ENCODE measurements at places on chromosomes 7 and 10. TPM values are rescaled to one million over a fixed set of nuclear protein-coding genes. Genes with fewer than 3 reads are reported as not detected.
A peak's percentile ranks its signal among the peaks of the same experiment; 100 is the strongest.

DEPP1 gene
- 1.4 TPM for total RNA-seq

GRCh38 chr7:159064816-159065510, 79.7 kb downstream of the VIPR2 start:
- peaks cover 9% of the 10 kb centered on the region for H3K4me1 ChIP-seq
- no peak overlapping the region for H3K4me3 ChIP-seq
- H3K36me3 ChIP-seq, result no peaks in the 10 kb centered on the region
- no peaks in the 10 kb centered on the region for H3K27me3 ChIP-seq
- no peak for DNase-seq

- no peak overlapping the region for H3K4me3 ChIP-seq
- H3K27me3 ChIP-seq, result no peaks in the 10 kb centered on the region
- H3K36me3 ChIP-seq, result peaks cover 6% of the 10 kb centered on the region
- H3K27ac ChIP-seq, result no peak overlapping the region
- peaks cover 19% of the 10 kb centered on the region for H3K4me1 ChIP-seq
These were observed 54.8 kb upstream of the CALD1 start for GRCh38 chr7:134724606-134725005.

AKR1C1 gene
- 0.60 TPM for total RNA-seq

KAZALD1 gene
- total RNA-seq, result 0.49 TPM

HMX3 gene
- total RNA-seq, result 1.2 TPM

DNA sequence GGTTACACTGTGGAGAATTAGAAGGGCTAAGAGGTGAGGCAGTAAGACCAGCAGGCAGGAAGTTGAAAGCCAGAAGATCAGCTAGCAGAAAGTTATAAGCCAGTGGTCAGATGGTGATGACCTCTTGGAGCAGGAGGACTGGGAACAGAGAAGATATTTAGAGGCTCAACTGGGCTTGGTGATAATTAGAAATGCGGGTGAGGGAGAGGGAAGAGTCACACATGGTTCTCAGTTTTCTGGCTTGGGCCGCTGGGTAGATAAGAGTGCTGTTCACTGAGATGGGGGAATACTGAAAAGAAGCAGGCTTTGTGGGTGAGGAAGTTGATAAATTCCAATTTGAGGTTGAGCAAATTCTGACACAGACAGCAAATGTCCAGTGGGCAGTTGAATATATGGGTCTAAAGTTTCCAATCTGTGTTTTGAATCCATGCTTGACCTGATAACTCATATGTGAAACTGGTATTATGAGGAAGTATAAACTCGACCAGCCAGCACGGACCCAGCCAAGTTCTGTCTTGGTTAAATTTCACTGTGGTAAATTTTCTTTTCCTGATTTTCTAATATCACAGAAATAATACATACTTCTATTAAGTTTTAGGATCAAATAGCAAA, 22.7 kb downstream of the LSMEM1 start:
- no peak overlapping the region for H3K27ac ChIP-seq
- no peak for DNase-seq
- H3K4me3 ChIP-seq, result no peak overlapping the region
- H3K36me3 ChIP-seq, result no peaks in the 10 kb centered on the region

DNA sequence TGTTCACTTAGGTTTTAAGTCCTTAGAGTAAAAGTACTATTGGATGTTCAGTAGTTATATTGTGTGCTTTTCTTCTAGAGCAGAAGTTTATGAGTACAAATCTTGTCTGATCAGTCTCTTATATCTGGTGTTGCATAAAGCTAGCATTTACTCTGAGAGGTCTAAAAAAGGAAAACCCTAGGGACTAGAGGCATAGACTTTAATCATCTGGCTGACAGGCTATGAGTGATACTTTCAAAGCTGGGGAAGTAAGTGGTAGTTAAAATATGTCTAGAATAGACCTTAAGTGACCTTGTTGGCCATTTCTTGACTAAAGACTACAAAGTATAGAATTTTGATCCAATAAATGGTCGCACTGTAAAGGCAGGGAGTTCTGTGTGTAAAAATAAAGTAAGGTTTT, 32.9 kb upstream of the PHYHIPL start:
- H3K4me3 ChIP-seq, result no peak overlapping the region
- H3K27me3 ChIP-seq, result no peaks in the 10 kb centered on the region

DNA sequence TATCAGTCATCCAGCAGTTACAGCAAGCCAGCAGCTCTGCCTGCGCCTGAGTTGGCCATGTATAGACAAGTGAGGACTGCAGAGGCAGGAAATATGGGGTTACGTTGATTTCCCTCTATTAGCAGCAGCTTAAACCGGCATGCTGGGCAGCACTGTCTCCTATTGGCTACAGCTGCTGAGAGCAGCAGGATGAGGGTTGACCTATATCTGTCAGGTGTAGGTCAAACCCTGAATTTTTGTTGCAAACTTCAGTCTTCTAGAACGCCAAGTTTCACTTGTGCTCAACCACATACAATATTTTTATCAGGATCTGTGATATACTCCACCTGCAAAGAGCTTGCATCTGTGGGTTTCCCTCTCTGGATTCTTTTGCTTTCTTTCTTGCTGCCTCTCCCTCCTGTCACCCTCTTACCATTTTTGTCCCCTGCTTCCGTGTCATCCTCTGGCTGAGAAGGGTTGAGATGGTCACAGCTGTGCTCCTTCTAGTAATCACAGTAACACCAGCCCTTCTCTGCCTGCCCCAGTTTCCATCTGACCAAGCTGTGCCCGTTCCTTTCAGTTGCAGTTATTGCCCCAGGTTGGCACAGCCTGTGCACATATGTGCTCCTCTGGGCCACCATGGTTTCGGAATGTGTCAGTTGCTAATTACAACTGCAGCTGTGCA, 23.8 kb upstream of the GLCCI1 start:
- DNase-seq, result peak; percentile 71
- H3K36me3 ChIP-seq, result no peaks in the 10 kb centered on the region
- peak overlapping the region; percentile 64 for H3K4me3 ChIP-seq
- peaks cover 23% of the 10 kb centered on the region for H3K4me1 ChIP-seq
- H3K27ac ChIP-seq, result peak overlapping the region; percentile 89

- H3K4me3 ChIP-seq, result peak overlapping the region; percentile 18
- no peaks in the 10 kb centered on the region for H3K36me3 ChIP-seq
- peaks cover 31% of the 10 kb centered on the region for H3K4me1 ChIP-seq
- H3K27me3 ChIP-seq, result no peaks in the 10 kb centered on the region
- H3K27ac ChIP-seq, result no peak overlapping the region
These were observed 25.2 kb upstream of the OTUD1 start for GRCh38 chr10:23413629-23414089.

GRCh38 chr10:95133016-95133752, 60.9 kb upstream of the ACSM6 start:
- H3K4me1 ChIP-seq, result no peaks in the 10 kb centered on the region
- DNase-seq, result peak; percentile 82
- H3K4me3 ChIP-seq, result no peak overlapping the region
- no peak overlapping the region for H3K27ac ChIP-seq
- H3K27me3 ChIP-seq, result no peaks in the 10 kb centered on the region

DNA sequence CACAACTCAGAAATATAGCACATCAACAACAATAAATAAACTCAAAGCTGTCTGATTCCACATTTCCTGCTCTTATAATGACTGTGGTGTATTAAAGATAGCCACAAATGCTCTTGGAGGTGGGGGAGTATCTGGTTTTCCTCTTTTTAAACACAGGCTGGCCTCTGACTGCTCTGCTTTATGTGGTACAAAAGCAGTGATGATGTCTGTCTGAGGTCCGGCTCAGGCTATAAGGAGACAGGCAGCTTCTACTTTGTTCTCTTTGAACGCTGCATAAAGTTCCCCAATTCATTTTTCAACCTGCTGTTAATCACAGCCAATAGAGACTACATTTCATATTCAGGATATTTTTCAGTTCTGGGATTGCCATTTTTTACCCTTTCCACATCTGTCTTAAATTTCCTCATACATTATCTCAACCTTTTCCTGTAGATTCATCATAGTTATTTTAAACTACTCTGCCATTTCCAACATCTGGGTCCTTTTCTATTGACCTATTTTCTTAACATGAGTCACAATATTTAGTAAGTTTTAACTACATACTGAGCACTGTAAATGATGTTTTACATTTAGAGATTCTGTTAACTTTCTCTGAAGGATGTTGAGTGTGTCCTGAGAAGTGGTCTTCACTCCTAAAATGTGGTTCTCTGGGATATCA, 64.9 kb downstream of the CRPPA start:
- no peak for DNase-seq
- H3K4me3 ChIP-seq, result no peak overlapping the region

DNA sequence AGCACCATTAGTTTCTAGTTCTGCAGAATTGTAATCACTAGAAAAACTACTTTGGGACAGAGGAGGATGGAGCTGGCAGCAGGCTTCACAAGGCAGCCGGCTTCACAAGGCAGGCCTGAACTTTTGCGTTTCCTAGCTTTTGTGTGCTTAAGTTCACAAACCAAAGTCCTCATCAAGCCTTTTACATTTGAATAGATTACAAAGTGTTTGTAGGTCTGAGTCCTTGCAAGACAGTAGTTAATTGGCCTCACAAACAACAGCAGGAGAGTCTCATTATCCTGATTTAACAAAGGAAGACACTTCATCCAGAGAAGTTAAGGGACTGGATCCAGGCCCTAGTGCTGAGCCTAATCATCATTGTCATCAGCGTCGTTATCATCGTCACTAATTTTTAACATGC, 147.8 kb upstream of the AUTS2 start:
- no peak overlapping the region for H3K27ac ChIP-seq
- no peaks in the 10 kb centered on the region for H3K36me3 ChIP-seq
- no peak overlapping the region for H3K4me3 ChIP-seq
- H3K27me3 ChIP-seq, result no peaks in the 10 kb centered on the region

CALCR gene
- not detected for total RNA-seq

GRCh38 chr10:2882628-2883027, 184.7 kb upstream of the PFKP start:
- H3K36me3 ChIP-seq, result no peaks in the 10 kb centered on the region
- no peak overlapping the region for H3K4me3 ChIP-seq
- H3K27me3 ChIP-seq, result peaks cover 18% of the 10 kb centered on the region
- no peak overlapping the region for H3K27ac ChIP-seq
- DNase-seq, result no peak
- no peaks in the 10 kb centered on the region for H3K4me1 ChIP-seq

DNA sequence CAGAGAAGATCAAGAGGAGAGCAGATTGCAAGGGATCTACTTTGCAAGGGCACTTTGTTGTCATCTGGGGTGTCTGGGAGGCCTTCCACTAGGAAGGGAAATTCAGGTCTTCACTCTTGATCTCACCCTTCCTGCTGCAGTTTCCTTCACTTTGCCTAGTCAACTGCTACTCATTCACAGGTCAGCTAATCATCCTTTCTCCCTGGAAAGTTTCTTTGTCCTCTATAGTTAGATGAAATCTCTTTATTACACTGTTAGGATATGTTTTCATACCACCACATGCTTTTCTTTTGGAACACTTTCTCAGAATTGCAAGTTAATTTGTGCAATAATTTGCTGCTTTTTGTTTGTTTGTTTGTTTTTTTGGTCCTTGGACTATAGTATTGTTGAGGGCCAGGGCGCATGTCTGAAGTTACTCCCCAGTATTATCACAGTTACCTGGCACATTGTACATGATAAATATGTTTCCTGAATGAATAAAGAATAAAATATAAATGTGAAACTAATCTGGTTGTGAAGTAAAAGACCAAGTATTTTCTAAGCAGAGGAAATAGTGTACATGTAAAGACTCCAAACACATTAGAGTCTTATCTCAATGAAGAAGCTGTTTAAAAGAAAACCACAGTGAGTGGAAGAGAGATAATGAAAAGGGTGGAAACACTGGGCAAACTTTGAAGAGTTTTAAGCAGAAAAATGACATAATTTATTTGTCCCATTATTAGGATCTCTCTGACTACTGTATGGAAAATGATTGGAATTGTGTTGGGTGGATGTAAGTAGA, 139.9 kb upstream of the DGKB start:
- H3K27ac ChIP-seq, result no peak overlapping the region
- no peaks in the 10 kb centered on the region for H3K4me1 ChIP-seq
- no peak overlapping the region for H3K4me3 ChIP-seq
- no peaks in the 10 kb centered on the region for H3K27me3 ChIP-seq

DNA sequence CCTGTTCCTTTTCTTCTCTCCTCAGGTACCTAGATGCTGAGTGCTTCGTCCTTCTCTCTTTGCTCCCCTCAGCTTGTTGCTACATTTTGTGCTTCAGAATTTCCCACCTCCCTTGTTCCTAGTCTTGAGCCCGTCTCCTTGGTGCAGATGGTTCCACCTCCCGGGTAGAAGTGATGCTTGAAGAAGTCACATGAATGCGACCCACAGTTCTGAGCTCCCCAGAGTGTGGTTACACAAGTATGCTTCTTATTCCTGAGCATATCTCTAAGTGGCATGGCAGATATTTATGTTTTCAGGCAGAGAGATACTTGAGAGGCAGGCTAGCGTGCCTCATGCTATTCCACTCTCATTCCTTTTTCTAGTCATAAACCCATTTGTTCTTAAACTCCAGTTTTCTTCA, 34.0 kb downstream of the INPP5F start:
- no peak overlapping the region for H3K4me3 ChIP-seq
- peak overlapping the region; percentile 0 for H3K27ac ChIP-seq
- H3K27me3 ChIP-seq, result no peaks in the 10 kb centered on the region
- H3K4me1 ChIP-seq, result peaks cover 13% of the 10 kb centered on the region

DRGX gene
- total RNA-seq, result not detected

CFAP46 gene
- 0.16 TPM for total RNA-seq

DNA sequence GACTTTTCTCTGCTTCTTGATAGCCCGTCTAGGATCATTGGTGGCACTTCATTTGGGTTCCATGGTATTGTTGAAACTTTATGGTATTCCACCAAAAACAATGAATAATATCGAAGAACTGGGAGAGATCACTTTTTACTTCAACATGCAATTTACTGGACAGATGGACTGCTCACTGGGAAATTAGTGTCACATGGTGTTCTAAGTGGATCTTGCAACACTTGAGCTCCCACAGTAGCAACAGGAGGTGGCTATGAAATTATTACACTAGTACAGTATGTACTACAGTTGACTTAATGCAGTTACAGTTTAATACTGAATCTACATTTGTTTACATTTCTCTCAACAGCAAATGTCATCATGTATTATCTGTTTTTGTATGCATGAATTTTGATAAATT, 997.3 kb downstream of the REEP3 start:
- no peaks in the 10 kb centered on the region for H3K4me1 ChIP-seq
- DNase-seq, result no peak
- H3K36me3 ChIP-seq, result no peaks in the 10 kb centered on the region
- H3K27ac ChIP-seq, result no peak overlapping the region
- no peak overlapping the region for H3K4me3 ChIP-seq

- H3K36me3 ChIP-seq, result no peaks in the 10 kb centered on the region
- no peak for DNase-seq
- no peak overlapping the region for H3K27ac ChIP-seq
- H3K4me3 ChIP-seq, result no peak overlapping the region
These were observed 9.2 kb upstream of the ODAD2 start for GRCh38 chr10:28008054-28008453.

PYROXD2 gene
- total RNA-seq, result 10.4 TPM

DNA sequence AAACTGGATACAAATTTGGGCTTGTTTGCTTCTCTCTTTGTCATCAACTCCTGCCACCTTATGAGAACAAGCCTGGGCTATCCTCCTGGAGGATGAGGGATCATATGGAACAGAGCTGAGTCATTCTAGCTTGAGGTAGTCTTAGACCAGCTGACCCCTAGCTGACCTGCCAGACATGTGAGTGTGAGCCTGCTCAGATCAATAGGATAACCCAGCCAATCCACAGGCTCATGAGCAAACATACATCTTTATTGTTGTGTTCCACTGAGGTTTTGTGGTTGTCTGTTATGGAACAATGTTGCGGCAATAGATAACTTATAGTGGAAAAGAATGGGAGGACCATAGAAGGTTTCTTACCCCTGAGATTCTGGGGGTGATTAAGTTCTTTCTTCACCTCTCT, 54.5 kb upstream of the FAM180A start:
- DNase-seq, result no peak
- H3K36me3 ChIP-seq, result no peaks in the 10 kb centered on the region
- H3K27me3 ChIP-seq, result peaks cover 11% of the 10 kb centered on the region
- no peak overlapping the region for H3K27ac ChIP-seq
- peaks cover 10% of the 10 kb centered on the region for H3K4me1 ChIP-seq
